ENCODE measurements at places on chromosomes 2 and 18. TPM values are rescaled to one million over a fixed set of nuclear protein-coding genes. Genes with fewer than 3 reads are reported as not detected.

DNA sequence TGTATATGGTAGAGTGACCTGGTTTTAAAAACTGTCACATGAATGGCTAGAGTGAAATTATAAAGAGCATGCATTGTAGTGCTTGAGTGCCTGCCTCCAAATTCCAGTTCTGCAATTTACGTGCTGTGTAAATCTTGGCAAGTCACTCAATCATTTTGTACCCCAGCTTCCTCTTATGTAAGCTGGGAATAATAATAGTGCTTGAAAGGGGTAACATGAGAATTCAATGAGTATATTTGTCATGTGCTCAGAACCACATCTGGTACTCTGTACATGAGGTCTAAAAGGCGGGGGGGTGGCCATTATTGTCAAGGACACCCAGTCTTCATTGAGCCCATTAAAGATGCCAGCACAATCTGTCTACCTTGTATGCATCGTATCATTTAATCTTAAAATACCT lies 214.8 kb downstream of the MC4R start:
- no peak for DNase-seq

DNA sequence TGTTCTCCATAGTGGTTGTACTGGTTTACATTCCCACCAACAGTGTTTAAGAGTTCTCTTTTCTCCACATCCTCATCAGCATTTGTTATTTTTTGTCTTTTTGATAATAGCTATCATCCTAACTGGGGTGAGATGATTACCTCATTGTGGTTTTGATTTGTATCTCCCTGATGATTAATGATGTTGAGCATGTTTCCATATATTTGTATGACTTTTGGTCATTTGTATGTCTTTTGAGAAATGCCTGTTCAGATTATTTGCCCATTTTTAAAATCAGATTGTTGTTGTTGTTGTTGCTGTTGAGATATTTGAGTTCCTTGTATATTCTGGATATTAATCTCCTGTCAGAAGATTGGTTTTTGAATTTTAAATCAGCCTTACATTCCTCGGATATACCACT lies 147.5 kb downstream of the NCOA1 start:
- no peak for DNase-seq

- no peak for DNase-seq
Measured at GRCh38 chr2:207956771-207957170, 68.6 kb downstream of the PLEKHM3 start.

Gene CROCC2
- 1.2 TPM for total RNA-seq

Gene WDR7
- 22.6 TPM for total RNA-seq

GRCh38 chr2:148022882-148023281 lies 2.0 kb downstream of the MBD5 start:
- DNase-seq, result no peak

DNA sequence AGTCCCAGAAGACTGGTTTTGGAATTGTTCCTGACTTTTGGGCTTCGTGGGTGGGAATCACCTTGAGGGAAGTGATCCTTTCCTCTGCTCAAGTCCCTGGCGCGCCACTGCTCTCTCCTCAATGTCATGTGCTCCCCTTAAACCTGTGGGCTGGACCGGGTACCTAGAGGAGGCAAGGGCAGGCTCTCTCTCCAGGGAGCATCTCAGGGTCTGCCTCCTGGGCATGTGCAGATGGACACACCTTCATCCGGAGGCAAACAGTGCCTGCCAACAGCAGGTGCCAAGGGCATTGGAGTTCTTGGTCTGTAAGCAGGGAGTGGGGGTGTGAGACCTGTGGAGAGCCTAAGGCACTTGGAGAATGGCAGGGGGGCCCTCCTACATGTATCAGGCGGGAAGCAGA lies 142.6 kb downstream of the INHBB start:
- no peak for DNase-seq

DNA sequence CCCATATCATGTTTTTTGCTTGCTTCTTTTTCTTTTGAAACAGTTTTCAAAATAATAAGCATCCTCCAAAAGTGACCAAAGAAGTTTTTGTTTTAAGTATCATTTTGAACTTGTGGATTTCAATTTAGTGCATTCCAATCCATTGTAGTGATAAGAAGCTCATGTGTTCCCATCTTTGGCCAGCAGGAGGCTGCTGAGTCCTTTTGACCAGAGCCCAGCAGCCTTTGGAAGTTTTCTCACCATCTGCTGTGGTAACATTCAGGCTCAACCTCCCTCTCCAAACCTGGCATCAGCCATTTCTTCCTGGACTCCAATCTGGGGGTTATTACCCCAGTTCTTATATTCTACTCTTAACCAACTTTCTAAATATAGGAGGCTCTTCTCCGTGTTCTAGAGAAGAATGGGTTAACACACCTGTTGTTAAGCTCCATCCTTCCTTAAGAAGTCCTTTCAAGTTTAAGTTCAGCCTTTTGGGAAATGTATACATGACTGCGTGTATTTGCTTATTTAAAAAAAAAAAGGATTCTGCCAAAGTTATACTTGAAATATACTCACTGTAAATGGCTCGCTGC lies 39.0 kb upstream of the MAL start:
- peak; percentile 43 for DNase-seq

DNA sequence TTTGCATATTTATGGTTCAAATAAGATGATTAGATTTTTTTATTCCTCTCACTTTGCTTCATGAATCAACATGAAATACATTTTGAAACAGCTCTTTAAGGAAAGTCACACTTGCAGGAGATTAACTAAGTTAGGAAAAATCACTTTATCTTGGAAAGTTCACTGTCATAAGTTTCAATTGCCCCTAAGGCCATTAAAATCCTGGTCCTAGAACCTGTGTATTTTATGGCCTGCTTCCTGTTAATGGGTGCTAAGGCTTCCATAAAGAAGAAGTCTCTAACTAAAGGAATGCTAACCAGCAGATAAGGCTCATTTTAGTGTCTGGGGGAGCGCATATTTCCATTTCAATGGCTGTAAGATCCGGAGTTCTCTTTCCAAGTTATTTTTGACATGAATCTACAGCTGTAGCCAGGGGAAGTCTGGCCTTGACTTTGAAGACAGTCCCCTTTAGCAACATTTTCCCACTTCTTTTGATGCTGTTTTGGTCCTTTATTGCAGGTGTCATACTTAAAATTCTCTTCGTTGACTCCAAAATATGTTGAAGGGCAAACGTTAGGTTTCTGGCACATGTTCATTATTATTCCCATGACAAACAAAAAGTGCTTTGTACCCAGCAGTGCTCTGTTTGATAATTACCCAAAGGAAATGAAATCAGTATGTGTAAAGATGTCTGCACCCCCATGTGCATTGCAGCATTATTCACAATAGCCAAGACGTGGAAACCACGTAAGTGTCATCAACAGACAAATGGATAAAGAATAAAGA lies 34.4 kb upstream of the SH3BP4 start:
- DNase-seq, result no peak

Gene DSG4
- not detected for total RNA-seq

DNA sequence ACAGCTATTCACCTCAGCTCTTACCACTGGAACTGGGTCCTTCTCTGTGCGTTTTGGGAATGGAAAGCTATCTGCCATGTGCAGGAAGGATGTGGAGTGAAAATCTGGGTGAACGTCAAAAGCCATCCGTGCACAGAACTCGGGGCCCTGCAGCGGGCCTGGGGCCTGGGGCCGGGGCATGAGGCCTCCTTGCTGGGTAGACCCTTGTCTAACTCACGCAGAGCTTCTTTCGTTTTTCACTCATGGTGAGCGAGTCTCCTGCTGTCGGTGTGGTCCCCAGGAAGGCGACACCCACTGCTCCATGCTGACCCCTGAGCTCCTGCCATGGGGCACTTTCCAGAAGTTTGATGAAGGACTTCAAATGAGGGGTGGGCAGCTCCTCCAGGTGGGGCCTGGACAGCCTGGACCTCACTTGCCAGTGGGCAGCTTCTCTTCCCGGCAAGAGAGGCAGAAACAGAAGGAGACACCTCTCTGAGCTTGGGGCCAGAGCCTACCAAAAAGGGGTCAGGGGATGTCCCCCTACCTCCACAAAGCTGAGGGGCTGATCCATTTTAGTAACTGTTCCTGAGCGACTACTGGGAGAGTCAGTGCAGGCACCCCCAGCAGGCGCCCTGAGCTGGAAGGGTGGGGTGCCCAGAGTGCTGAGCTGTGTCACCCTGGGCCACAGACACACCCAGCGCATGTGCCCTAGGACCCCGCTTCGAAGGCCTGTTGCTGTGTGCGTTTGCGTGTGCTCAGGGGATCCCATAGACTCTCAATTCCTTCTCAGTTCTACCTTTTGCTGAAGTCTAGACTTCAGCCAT lies 117.7 kb upstream of the HDAC4 start:
- DNase-seq, result no peak

GRCh38 chr2:227132986-227133385 lies 31.0 kb downstream of the COL4A4 start:
- DNase-seq, result no peak

GRCh38 chr2:104871649-104871971 lies 17.7 kb downstream of the POU3F3 start:
- no peak for DNase-seq

GRCh38 chr2:168215813-168216212 lies 31.6 kb downstream of the STK39 start:
- DNase-seq, result no peak

DNA sequence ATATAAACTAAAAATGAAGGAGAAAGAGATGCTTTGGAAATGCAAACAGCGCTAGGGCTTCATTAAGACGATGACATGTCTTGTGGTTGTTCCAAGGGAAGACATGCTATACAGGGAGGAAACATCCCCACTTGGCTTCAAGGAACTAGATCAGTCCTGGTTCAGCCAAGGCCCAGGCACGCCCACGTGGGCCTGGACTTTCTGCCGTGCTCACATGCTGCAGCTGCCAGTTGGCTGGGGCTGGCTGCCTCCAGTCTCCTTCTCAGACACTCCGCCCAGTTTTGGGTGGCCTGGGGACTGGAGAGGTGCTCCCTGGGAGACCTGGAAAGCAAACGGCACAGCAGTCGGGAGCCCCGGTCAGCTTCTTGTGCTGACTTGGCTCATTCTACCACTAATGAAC lies 109.6 kb downstream of the GLI2 start:
- peak; percentile 31 for DNase-seq

- DNase-seq, result no peak
Measured at GRCh38 chr2:23705771-23706612, 220.9 kb downstream of the ATAD2B start.

- no peak for DNase-seq
Measured at GRCh38 chr2:234138836-234139235, 88.3 kb downstream of the SPP2 start.

DNA sequence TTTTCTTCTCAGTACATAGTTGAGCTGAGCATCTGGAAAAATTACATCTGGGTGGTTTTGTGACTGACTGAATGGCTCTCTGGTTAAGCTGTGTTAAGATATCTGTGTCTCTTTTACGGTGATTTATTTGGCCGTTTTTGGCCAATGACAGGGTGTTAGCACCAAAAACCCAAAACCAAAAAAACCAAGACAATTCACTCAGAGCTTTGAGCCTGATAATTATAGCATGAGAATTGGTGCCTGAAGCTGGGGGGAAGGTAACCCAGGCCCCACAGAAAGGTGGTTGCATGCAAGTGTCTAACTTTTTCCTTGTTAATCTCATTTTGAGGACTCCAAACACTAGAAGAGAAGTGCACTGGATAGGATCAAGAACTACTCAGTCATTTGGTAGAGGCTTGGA lies 4.5 kb downstream of the CD28 start:
- no peak for DNase-seq

DNA sequence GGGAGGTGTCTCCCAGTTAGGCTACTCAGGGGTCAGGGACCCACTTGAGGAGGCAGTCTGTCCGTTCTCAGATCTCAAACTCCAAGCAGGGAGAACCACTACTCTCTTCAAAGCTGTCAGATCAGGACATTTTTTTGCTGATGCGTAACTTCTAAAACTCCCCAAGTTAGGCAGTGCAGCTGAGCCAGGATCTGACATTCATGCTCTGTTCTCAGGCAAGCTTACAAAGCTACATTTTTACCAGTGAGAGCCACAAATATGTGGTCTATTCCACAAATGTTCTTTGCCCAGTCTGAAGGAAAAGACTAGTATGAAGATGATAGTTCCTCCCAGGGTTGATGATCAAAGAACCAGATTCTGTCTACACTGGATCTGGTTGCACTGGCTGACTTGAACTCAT lies 184.1 kb downstream of the MTCL1 start:
- DNase-seq, result no peak

Gene HOXD3
- 11.7 TPM for total RNA-seq

Gene LTBP1
- 29.4 TPM for total RNA-seq

DNA sequence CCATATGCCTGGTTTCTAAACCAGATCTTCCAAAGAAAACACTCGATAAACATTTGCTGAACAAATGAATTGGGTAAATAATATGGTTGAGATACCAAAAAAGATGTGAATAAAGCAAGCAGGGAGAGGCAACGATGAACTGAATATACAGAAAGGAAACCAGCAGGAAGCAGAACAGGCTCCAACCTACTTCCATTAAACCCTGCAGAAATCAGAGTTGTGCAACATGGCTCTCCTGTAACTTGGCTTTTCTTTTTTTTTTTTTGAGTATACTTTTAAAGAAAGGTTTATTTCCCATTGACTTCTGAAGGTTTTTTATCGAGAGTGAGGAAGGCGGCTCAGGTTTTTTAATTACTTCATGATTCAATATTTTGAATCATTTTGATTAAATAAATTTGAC lies 23.5 kb downstream of the ITSN2 start:
- no peak for DNase-seq

- DNase-seq, result no peak
Measured at GRCh38 chr2:219128396-219128795, 32.2 kb downstream of the NHEJ1 start.

DNA sequence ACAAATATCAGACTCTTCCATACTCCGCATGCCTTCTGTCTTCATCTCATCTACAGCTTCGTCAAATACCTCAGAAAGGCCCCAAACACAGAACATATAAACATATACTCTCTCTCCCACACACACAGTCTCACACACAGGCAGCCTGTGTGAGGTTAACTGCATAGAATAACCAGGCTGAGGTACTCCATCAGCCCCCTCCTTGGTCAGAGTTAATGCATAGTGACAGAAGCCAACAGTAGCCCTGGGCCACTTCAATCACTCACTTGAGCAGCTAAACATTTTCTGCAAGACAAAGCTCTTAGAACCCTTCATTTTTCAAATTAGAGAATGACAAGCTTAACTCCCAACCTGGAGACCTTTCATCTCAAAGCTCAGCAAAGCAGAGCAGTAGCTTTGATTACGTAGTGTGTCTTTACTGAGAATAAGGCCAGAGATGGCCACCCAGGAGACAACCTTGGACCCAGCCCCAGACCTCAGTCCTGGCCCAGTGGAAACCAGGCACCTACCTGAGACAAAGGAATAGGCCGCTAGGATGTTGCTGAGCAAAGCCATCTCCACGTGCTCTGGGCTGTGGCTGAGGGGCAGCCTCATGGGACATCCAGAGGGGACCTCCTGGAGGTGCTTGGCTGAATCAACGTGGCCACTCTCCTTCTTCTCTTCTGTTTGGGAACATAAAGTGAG lies 43.0 kb downstream of the EVA1A start:
- DNase-seq, result no peak

DNA sequence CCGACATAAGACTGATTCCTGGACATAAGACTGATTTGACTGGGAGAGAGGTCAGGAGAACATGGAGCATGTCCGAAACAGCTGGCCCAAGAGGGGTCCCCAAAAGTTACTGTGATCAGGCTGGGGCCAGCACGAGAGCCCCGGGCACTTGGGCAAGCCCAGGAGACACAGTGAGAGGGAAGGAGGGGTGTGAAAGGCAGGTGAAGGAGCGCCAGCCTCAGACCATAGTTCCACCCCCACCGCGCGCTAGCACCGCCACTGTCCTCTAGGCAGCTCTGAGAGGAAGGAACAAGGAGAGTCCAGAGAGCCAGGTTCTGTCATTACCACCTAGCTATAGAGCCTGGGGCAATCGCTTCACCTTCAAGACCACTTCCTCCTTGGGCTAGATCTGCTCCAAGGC lies 78.2 kb upstream of the DAPL1 start:
- no peak for DNase-seq

Gene CCDC178
- 2.1 TPM for total RNA-seq

All from tibial nerve (tissue), 4 donors.